Activated naive CD4-positive, alpha-beta T cell (primary cell): ENCODE measurements at places on chromosomes 7 and 10.
A peak's percentile ranks its signal among the peaks of the same experiment; 100 is the strongest.

DNA sequence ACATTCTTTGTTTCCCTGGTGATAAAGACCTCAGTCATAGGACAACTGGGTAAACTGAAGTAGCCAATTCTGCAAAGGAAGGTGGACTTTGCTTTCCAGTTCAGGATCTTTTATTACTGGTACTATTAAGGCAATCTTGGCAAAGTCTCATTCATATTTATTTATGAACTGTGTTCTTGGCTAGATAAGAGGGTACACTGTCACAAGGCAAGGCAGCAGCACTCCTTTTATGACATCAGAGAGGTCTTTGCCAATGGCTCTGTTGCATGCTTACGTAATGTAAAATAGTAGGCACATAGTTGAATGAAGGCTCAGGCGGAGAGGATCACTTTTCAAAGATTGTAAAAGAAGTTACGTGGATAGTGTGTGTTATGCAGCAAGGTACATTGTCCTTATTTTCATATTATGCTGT lies 63.7 kb upstream of the PDK4 start:
- no peak for DNase-seq

DNA sequence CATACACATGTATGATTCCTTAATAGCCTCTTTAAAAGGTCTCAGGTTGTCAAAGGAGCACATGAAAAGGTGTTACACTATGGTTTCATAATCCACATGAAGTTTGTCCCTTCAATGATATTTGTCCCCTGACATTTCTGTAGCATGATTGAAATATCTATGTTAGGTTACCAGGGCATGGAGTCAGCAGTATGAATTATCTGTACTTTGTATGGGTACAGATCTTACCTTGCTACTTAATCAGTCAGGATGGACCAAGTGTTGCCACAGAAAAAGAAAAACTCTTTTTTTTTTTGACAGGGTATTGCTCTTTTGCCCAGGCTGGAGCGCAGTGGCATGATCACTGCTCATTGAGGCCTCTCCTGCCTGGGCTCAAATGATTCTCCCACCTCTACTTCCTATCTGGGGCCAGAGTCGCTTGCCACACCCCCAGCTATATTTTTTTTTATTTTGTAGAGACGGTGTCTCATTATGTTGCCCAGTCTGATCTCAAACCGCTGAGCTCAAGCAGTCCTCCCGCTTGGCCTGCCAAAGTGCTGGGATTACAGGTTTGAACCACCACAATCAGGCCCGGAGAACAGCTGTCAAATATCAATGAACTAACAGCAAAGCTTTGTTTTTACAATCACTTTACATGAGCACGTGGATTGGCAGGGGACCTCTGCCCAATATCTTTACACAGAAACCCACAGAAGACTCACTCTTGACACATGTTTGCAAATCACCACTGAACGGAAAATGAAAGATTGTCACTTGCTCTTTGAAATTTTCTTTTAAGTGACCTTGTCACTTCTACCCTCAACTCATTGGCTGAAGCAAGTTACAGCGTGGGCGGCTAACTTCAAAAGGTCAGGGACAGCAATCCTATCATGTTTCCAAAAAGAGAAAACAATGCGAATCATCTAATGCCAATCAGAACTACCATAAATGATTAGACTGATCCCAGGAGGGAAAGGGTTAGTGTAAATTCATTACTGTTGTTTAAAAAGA lies 140.2 kb downstream of the PRKG1 start:
- DNase-seq, result no peak

DNA sequence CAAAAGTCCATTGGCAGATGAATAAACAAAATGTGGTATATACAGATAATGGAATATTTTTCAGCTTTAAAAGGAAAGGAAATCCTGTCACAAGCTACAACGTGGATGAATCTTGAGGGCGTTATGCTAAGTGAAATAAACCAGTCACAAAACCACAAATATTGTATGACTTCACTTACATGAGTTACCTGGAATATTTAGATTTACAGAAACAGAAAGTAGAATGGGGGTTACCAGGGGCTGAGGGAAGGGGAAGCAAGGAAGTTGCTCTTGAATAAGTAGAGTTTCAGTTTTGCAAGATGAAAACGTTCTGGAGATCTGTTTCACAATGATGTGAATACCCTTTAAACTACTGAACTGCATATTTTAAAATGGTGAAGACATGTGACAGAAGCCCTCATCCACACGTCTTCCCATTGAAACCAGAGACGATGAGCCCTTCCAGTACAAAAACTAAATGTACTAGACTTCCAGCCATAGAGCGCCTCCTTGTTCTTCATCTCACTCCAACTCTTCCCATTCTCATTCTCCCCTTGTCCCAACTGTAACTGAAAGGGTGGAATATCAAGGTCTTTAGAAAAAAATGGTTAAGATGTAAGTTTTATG lies 62.4 kb downstream of the MICU1 start:
- DNase-seq, result no peak

- no peak for DNase-seq
These were observed 497.7 kb downstream of the KIF20B start for GRCh38 chr10:90199093-90199492.

DNA sequence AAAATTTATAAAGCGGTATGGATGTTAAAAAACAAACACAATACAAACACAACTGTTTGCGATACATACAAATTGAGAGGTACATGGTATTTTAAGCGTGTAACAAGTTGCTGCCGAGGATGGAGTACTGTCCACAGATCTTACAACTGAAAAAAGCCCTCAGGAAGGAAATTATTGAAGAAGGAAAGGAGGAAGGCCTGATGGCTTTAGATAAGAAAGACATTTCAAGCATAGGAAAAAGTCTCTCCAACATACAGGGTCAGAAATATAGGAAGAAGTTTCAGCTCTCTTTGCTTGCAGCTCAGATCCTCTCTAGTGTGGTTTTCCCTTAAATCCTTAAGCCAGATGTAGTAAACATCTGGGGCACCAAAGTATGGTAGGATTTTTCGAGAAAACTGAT lies 25.0 kb downstream of the RBM28 start:
- DNase-seq, result no peak

GRCh38 chr7:102095321-102096011 lies 191.2 kb upstream of the SH2B2 start:
- DNase-seq, result no peak

DNA sequence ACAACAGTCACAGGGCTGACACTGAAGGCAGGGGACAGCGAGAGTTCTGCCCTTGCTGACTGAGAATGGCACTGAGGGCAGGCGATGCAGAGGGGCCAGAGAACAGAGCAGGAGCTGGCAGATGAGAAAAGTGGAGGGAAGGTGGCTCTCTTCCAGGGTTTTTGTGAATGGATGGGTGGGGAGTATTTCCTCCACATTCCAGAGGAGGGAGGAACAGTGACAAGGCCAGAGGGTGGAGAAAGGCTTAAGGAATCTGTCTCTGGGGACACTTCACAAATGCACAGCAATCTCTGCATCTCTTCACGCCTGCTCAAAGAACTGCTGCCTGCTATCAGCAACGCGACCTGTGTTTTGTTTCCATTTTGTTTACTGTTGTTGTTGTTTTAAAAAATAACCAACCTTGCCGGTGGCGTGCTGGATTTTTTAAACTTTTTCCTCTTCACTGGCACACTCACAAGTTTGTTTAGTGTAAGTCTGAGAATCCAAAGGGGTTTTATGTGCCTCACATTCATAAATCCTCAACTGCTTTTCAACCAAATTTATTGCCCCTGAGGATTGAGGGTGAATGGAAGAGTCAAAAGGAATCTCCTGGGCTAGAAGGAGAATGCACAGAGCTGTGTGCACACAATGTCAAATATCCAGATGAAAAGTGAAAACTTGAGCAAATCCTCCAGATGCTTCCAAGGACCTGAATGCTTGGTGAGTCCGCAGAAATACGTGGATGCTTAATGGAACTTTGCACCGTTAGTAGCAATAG lies 129.3 kb downstream of the GLI3 start:
- DNase-seq, result no peak

DNA sequence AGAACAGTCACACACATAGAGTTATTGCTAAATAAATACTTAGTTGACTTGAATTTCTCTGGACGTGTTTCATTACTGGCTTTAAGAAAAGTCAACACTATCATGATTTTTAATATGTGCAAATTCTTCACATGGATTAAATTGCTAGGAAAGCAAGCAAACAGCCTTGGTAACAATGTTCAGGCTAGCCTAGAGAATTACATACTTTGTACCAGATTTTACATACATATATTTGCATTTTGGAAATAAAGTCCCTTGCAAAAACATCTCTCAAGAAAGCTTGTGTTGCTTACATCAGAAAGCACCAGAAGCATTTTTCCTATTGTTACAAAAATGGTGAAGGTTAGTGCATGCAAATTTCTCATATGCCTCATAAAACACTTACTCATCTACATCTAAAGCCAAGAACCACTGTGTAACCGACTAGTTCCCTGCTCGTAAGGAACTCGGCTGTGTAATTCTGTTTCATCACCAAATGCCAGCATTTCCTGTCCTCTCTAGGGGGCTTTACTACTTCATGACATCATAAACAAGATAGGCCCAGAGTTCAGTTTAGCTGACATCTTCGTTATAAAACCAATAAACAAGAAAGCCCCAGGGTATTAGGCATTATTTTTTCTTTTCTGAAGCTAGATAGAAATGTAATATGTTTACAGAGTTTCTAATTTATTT lies 87.8 kb downstream of the CFAP58 start:
- no peak for DNase-seq

GRCh38 chr10:121927841-121928527 lies at the start of gene ATE1:
TSS of gene ATE1 (minus strand) at chr10:121928031. CDS start at chr10:121927949, 82 bp downstream.
- DNase-seq, result peak; percentile 55

GRCh38 chr10:112631501-112632400 lies 184.7 kb downstream of the VTI1A start:
- no peak for DNase-seq

DNA sequence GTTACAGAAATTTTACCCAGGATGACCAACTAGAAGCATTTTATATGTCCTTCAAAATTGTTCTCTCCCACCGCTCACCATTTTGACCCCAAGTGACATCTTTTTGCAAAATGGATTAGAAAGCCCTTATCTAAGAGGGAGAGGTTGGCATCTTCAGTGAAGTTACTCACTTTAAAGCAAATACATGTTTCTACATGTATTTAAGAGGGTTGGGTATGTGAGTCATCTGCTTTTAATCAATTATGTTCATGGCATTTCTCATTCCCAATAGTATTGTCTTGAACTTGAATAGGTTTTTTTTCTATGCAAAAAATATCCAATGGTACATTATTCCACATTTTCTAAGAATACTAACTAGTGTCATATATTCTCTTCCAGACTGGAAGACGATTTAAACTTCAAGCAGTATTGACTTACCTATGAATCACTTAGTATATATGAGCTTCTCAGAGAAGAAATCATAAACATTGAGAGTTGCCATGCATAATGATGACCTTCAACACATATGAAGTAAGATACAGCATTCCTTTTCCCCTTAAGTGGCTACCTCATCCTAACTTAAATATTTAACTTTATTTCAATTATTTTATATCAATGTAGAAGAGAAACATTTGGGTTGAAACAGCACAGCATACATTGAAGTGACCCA lies 132.8 kb downstream of the POLR1F start:
- DNase-seq, result no peak

- no peak for DNase-seq
These were observed 60.1 kb upstream of the PPP2R2D start for GRCh38 chr10:131840788-131841118.

- no peak for DNase-seq
These were observed 62.6 kb upstream of the PLPP4 start for GRCh38 chr10:120394446-120394845.

DNA sequence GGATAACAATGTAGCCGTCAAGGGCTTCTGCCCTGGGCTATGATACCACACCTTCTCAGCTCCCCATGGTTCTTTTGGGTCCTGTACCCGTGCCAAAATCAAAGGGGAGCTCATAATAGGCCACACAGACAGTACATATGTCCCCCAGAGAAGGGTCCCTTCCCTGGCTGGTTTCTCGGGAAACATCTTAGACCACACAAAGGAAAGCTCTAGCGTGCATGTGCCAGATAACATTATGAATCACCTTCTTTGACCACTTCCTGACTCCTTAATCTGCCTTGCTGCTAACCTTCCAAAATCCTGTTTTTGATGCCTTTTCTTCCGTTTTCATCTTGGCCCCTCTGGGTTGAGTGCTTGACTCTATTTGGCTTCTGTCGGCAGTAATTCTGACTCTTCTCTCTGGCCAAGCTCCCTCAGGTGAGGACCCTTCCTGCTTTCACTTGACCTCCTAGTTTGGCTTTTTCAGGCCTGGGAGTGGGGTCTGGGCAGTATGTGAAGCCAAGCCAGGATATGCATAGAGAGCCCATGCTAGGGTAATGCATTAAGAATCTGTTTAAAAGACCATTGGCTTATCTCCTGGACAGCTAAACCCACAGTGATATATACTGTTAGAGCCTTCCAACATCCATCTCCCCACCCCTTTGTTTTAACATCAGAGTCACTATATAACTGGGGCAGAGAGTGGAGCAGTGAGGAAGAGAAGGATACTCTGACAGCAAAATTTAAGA lies 84.8 kb downstream of the ANLN start:
- DNase-seq, result no peak

DNA sequence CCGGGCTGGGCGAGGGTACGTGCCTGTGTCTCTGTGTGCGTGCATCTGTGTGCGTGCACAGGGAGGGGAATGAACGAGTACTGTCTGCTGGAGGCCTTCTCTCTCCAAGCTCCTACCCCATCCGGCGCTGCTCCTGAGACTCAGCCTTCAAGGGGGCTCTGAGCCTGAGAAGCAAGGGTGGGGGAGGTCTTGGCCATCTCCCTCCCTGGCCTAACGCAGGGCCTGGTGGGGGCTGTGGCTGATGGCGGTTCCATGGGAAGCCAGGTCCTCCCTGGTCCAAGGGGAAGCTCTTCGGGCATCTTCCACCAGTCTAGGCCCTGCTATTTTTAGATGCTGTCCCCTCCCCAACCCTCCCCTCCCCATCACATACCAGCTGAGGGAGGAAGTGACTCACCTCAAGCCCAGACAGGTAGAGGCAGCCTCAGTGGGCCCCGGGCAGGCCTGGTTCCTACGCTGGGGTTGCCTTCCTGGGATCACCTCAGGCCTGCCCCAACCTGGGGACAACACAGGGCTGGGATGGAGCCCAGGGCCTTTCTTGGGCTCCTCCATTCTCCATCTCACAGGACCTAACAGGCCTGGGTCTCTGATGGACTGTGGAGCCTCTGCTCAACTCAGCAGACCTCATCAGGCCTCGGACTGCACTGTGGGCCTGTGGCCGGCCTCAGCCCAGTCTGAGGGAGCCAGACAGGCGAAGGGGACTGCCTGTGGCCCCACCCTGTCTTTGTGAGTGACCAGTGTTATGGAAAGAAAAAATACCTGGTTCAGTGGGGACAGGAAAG lies 32.2 kb downstream of the DNAJB12 start:
- DNase-seq, result no peak

DNA sequence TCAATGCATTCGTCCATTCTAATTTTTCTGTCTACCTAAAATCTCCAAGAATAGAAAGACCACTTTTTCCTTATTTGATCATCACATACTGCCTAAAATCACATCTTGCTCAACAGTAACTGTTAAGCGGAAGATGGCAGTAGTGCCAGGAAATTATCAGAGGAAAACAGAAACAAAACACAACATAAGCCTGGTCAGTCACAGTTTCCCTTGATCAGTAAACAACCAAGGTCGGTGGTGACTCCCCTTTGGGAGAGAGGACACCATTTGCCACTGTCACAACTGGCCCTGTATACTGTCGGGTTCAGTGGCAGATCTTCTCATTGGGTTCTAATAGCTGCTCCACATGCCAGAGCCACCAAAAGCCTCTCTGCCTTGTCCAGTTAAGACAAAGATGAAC lies 106.6 kb downstream of the PLXNA4 start:
- DNase-seq, result no peak
